ENCODE measurements at places on chromosomes 3 and 15.

DNA sequence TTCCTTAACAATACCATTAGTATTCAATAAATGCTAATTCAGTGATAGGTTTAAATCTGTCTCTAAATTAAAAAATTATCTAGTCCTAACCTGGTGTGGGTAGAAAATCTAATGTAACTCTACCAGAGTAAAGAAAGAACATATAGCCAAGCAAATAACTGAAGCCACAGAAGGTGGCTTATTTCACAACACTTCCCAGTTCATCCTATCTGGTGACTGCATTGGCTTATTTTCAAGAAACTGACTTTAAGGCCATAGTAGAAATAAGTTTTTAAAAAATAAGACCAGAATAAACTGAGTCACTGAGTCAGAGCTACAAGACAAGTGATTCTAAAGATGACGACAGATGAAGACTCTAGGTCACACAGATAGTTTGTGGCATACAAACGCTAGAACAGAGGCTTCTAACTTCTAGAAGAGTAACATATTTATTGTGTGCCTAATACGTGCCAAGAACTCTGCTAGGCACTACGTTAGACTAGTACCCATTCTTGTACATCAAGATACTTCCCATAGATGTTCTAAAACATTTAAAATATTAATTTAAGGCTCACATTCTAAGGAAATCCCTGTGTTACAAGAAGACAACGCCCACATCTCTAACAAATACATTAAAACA, 25.9 kb downstream of the TMCC1 start:
- no peak for DNase-seq

DNA sequence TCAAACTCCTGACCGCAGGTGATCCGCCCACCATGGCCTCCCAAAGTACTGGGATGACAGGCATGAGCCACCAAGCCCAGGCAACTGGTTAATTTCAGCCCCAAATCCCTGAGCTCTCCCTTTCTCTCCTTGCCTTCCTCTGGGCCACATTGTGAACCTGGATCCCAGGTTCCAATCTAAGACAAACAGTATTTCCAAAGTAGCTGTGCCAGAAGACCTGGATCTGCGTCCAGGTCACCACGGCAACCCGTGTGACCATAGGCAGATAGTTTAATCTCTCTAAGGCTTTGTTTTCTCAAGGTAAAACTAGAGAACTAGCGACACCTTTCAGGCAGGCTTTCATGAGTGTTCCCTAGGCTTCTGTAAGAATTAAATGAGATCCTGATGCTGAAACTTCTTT, 5.9 kb upstream of the RBPMS2 start:
- DNase-seq: no peak

DNA sequence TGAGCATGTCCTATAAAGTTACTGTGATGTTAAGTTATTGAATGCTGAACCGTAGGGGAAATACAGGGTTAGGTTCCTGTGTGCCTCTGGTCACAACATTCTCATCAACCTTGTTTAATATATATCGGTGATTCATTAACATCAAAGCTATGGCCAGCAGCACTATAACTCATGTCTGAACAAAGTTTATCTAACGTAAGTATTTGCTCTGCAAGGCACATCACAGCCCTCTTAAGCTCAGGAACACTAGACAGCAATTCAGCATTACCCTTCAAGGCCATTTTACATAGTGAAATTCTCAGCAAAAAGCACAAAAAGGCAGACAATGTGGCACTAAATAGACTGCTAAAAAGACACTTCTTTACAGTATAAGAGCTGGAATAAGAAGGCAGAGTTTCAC, 48.2 kb upstream of the FNDC3B start:
- DNase-seq: no peak

- DNase-seq: no peak
Measured at GRCh38 chr3:157820157-157820517, 286.1 kb downstream of the SHOX2 start.

- DNase-seq: peak; percentile 79
Measured at GRCh38 chr3:139302084-139302800, 41.6 kb upstream of the MRPS22 start.

GRCh38 chr15:53985562-53985961, 7.3 kb downstream of the UNC13C start:
- DNase-seq: no peak

GRCh38 chr3:149368674-149369497, 8.6 kb downstream of the TM4SF1 start:
- no peak for DNase-seq

- no peak for DNase-seq
Measured at GRCh38 chr15:25235391-25235790, 203.4 kb downstream of the UBE3A start.

DNA sequence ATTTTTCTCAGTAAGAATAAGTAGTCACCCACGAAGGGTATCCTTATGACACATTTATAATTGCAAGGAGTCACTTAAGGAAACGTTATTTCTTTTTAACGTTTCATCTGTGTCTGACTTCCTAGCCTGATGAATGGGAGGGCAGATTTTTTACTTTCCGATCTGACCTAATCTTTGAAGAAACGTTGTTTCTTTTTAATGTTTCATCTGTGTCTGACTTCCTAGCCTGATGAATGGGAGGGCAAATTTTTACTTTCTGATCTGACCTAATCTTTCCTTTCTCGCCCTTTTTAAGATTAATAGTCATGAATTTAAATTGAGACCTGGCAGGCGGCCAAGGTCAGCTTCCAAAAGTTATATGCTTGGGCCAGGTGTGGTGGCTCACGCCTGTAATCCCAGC, 3.0 kb upstream of the KLHL6 start:
- no peak for DNase-seq

GRCh38 chr3:15703346-15703745, 94.4 kb downstream of the ANKRD28 start:
- DNase-seq: no peak

GRCh38 chr3:144039661-144040060, 68.0 kb downstream of the DIPK2A start:
- DNase-seq: no peak

- no peak for DNase-seq
Measured at GRCh38 chr3:23904545-23904944, 12.2 kb downstream of the NKIRAS1 start.

DNA sequence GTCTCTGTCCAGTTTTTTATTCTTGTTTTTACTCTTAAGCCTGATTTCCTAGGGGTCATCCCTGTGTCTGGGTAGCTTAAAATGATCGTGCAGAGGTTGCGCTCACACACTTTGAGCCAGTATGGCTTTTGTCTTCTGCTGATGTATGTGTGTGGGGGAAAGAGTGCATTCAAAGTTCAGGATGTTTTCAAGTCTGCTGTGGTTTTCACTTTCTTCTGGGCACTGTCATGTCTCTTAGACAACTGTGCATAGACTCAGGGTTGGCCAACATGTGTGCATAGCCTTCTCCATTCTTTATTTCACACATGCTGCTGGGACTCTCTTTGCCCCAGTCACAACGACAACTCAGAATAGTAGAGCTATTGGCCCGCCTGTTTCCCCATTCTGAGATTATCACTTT, 139.1 kb downstream of the WNT7A start:
- DNase-seq: no peak

DNA sequence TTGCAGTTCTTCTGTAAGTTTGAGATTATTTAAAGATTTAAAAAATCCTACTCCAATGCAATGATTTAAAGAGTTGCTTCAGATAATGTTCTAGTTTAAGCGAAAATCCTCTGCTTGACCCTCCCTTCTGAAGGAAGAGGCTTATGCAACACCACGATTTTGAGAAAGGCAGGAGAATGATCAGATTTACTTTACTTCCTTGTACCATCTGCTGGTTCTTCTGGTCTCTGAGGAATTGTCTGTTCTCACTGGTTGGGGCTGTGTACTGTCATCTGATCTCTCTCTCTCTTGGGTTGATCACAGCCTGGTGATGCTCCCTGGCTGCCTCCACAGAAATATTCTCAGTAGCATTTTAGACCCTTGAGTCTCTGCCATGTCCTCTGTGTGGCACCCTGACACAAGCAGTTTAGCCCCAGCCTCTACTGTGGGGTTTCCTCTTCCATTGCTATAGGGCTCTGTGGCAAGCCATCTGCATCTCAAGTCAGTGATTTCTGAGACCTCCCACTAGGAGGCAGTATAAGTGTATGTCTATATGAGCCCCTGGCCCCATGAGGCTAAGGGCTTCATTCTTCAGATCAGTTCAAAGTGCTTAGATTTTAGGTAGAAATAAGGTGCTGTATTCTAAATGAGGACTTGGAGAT, 50.8 kb upstream of the PLAAT1 start:
- DNase-seq: no peak

DNA sequence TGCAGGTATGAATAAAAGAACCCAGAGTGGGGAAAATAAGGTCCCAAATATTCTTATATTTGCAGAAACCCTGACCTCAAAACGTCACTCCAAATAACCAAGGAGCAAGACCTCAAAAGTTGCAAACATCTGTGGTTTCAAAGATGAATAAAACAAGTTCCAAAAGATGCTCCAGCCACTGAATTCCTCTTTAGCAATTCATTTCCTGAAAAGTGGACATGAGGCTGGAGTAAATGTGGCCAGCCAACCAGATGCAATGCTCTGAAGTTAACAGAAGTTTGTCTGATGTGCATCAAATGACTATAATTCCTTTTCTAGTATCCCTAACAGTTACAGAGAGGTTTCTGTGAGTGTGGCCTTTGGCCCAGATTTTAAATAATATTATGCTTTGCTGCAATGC, 71.2 kb upstream of the WNT5A start:
- no peak for DNase-seq

- no peak for DNase-seq
Measured at GRCh38 chr15:68340726-68341671, 63.5 kb downstream of the FEM1B start.

- DNase-seq: no peak
Measured at GRCh38 chr3:58899159-58899952, 150.5 kb downstream of the CFAP20DC start.

DNA sequence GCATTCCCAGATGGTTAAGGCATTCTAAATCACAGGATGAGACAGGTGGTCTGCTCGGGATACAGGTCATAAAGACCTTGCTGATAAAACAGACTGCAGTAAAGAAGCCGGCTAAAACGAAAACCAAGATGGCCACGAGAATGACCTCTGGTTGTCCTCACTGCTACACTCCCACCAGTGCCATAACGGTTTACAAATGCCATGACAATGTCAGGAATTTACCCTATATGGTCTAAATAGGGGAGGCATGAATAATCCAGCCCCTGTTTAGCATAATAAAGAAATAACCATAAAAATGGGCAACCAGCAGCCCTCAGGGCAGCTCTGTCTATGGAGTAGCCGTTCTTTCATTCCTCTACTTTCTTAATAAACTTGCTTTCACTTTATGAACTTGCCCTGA, 151.1 kb downstream of the ZNF385D start:
- DNase-seq: no peak

GRCh38 chr3:43795491-43795890, 104.8 kb downstream of the ABHD5 start:
- no peak for DNase-seq

- no peak for DNase-seq
Measured at GRCh38 chr15:69916169-69916785, 181.4 kb downstream of the TLE3 start.

- DNase-seq: peak; percentile 82
Measured at GRCh38 chr15:45377609-45378148, 665 bp downstream of the GATM start.

GRCh38 chr15:70717237-70717793, 46.0 kb downstream of the UACA start:
- no peak for DNase-seq

DNA sequence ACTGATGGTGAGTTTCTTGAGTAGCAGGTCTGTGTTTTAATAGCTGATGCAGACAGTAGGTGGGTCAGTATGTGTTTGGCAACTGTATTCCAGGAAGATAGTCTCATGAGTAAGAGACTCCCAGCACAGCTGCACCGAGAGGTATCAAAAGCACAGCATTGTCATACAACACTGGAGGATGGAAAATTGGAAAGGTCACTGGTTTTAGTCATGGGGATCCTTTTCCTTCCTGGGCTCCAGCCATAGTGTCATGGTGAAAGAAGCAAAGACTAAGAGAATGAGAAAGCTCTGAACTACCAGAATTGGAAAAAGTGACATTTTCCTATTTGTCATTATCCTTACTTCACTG, 61.5 kb downstream of the P3H2 start:
- DNase-seq: no peak

DNA sequence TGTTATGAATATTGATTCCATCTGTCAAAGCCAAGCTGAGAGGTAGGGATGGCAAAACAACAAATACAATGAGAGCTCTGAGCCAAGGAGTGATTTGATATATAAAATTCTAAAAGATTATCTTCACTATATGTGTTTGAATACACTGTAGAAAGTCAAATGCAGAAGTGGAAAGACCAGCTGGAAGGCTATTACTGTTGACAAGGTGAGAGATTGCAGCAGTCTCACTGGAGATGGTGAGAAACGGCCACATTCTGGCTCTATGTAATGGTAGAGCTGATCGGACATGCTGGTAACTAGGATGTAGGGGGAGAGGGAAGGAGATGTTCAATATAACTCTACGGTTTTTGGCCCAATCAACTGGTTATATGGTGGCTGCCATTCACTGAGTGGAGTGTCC, 434.2 kb upstream of the SUCLG2 start:
- no peak for DNase-seq

GRCh38 chr15:80059786-80060355, 395 bp downstream of the ZFAND6 start:
- no peak for DNase-seq

- no peak for DNase-seq
Measured at GRCh38 chr3:61520966-61521628, 40.3 kb upstream of the PTPRG start.

DNA sequence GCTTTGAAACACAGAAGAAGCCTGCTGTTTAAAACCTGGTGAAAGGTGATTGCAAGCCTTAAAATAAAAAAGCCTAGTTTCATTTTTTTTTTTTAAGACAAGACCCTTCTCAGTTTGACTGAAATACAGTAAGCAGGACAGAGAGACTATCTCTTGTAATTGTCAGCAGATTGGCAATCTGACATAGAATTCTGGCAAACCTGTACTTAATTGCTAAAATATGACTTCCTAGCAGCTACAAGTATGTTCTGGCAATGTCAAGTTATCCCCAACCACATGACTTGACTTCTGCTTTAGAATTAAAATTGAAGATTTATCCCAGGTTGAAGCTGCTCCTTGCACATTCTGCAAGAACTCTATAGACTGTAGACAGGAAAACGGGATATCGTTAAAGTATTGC, 232.8 kb upstream of the NR2F2 start:
- no peak for DNase-seq

GRCh38 chr15:66124651-66125050, 128.9 kb downstream of the MEGF11 start:
- DNase-seq: no peak

- DNase-seq: no peak
Measured at GRCh38 chr15:57094321-57095257, 176.1 kb downstream of the TCF12 start.

- DNase-seq: no peak
Measured at GRCh38 chr3:162842549-162843216, 1346.1 kb downstream of the OTOL1 start.

- no peak for DNase-seq
Measured at GRCh38 chr15:51861557-51862359, 32.3 kb downstream of the TMOD3 start.
